Omental fat pad (tissue), 4 donors: ENCODE measurements at places on chromosomes 11 and 22.

DNA sequence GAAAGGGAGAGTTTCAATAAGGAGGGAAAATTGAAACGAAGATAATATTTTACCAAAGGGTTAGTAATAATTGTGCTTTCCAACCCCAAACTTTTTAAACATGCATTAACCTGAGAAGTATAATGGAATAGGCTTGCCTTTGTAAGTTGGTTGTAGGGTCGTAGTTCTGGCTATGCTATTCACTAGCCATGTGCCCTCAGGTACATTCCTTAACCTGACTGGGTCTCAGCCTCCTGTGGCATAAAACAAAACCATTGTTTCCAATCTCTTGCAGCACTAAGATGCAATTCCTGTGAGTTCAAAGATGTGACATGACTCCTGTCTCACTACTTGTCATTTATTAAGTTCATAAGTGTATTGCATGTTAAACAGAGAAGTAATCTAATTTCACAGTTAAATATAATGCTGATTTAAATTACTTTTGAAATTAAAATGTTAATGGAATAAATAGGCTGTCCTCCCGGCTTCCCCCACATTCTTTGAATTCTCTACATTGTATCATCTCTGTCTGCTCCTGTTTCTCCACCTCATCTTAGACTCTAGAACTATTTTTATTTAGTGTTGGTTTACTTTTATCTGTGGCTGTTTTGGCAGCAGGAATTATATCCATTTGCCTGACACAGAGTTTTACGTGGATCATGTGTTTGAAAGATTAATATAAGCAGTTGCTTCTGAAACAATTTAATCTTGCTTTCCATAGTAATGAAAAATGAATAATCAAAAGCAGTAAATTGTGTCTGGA is 216.3 kb downstream of the FAT3 start:
- no peak for DNase-seq

- DNase-seq: no peak
These were observed 115.7 kb upstream of the C11orf87 start for GRCh38 chr11:109306322-109306721.

DNA sequence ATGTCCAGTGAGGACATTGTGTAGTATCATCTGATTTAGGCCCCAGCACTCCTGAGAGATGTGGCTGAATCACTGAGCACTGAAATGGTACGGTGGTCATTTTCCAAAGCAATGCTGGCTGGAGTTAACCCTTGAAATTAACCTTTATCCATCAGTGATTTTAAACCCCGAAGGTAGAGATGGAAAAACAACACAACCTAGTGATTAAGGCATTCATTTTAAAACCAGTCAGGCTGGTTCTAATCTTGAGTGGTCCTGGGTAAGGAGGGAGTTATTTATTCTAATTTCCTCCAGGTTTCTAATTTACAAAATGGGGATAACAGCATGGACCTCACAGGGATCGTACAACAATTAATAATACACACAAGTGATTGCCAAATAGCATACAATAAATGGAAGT is 6.6 kb upstream of the CSNK2A3 start:
- DNase-seq: no peak

DNA sequence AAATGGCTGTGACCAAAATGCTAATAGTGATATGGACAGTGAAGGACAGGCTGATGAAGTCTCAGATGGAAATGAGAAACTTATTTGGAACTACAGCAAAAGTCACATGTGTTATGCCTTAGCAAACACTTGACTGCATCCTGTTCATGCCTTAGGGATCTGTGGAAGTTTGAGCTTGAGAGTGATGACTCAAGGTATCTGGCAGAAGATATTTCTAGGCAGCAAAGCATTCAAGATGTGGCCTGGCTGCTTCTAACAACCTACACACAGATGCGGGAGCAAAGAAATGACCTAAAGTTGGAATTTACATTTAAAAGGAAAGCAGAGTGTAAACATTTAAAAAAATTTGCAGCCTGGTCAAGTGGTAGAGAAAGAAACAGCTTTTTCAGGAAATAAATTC is 28.1 kb upstream of the CD81 start:
- no peak for DNase-seq

DNA sequence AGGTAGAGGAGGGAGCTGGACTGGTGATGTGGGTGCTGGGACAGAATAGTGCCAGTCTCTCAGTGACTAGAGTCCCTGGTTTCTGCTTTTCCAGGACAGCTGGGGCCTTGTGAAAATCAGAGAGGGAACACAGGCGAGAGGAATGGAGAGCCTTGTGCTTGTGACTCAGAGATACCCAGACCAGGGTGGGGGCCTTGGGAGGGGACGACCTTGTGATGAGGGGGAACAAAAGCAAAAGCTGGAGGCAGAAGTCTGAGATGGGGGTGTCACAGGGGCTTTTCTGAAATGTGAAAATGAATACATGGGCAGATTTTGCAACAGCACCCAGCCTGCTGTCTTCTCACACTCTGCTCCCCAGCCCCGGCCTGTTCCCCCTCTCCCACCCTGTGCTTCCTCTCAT is 3.4 kb upstream of the NR1H3 start:
- DNase-seq: no peak

DNA sequence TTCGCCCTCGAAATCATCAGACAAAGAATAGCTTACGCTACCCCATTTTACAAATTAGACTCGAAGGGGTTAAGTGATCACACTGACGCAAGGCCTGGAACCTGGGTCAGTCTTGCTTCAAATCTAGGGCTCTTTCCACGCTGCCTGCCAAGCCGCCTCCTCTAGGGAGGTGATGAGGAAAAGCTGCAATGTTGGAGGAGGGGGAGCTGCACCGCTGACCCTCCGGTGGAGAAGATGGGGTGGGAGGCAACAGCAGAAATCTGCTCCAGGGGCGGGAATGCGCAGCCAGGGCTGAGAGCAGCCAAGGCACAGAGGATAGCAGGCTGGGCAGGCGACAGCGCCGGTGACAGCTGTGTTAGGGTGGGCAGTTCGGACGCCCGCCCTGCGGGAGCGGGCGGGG is 595 bp downstream of the SYVN1 start:
- DNase-seq: no peak

GRCh38 chr11:133967599-133968238 is 11.0 kb upstream of the IGSF9B start:
- no peak for DNase-seq

DNA sequence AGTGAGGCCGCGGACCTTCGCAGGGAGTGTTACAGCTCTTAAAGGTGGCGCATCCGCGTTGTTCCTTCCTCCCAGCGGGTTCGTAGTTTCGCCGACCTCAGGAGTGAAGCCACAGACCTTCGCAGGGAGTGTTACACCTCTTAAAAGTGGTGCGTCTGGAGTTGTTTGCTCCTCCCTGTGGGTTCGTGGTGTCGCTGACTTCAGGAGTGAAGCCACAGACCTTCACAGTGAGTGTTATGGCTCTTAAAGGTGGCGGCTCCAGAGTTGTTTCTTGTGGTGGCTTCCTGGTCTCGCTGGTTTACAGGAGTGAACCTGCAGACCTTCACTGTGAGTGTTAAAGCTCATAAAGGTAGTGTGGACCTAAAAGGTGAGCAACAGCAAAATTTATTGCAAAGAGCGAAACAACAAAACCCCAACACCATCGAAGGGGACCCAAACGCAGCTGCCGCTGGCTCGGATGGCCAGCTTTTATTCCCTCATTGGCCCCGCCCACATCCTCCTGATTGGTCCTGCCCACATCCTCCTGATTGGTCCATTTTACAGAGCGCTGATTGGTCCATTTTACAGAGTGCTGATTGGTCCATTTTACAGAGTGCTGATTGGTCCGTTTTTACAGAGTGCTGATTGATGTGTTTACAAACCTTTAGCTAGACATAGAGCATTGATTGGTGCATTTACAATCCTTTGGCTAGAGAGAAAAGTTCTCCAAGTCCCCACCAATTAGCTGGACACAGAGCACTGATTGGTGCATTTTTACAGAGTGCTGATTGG is 1.2 kb upstream of the TMEM45B start:
- DNase-seq: no peak

DNA sequence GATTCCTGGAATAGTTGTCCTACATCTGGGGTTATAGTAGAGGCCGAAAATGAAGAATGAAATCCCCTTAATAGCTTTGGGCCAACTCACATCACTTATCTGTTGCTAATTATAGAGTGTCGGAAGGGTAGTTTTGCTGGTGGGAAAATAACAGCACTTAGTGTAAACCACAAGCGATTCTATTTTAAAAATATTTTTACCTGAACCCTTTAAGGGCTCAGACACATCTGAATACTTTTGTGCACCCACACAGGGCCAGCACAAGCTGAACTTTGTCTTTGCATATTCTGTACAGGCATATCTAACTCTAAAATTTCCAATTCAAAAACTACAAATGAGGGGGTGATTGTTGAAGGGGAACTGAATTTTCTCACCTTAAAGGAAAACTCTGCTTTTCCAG is 27.6 kb downstream of the SLC6A5 start:
- no peak for DNase-seq

- no peak for DNase-seq
These were observed 99.2 kb upstream of the FGF3 start for GRCh38 chr11:69918231-69918937.

DNA sequence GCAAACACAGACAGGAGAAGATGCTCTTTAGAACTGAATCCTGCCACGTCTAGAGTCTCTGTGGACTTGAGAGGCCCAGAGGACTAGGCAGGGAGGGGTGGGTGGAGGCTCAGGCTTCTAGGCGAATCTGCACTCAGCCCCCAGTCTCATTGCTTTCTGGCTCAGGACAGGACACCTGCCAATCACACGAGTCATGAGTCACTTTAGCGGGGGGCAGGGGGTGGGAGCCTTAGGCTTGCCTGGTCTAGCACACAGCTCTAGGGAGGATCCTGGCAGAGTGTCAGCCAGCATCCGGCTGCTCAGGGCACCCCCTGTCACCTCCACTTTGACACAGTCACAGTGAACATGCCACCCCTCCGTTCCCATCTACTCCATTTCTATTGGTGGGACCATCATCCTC is 167.7 kb downstream of the CEP164 start:
- DNase-seq: no peak

GRCh38 chr11:7506243-7506642 is 7.6 kb upstream of the PPFIBP2 start:
- DNase-seq: no peak

DNA sequence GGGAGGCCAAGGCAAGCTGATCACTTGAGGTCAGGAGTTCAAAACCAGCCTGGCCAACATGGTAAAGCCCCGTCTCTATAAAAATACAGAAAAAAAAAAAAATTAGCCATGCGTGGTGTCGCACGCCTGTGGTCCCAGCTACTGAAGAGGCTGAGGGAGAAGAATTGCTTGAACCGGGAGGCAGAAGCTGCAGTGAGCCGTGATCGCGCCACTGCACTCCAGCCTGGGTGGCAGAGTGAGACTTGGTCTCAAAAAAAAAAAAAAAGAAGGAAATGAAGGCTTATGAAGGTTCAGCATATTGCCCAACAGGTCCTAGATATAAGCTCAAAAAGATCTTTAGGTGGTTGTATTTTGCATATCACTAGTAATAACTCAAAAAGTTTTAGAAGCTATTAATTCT is 10.2 kb downstream of the ATL3 start:
- no peak for DNase-seq

DNA sequence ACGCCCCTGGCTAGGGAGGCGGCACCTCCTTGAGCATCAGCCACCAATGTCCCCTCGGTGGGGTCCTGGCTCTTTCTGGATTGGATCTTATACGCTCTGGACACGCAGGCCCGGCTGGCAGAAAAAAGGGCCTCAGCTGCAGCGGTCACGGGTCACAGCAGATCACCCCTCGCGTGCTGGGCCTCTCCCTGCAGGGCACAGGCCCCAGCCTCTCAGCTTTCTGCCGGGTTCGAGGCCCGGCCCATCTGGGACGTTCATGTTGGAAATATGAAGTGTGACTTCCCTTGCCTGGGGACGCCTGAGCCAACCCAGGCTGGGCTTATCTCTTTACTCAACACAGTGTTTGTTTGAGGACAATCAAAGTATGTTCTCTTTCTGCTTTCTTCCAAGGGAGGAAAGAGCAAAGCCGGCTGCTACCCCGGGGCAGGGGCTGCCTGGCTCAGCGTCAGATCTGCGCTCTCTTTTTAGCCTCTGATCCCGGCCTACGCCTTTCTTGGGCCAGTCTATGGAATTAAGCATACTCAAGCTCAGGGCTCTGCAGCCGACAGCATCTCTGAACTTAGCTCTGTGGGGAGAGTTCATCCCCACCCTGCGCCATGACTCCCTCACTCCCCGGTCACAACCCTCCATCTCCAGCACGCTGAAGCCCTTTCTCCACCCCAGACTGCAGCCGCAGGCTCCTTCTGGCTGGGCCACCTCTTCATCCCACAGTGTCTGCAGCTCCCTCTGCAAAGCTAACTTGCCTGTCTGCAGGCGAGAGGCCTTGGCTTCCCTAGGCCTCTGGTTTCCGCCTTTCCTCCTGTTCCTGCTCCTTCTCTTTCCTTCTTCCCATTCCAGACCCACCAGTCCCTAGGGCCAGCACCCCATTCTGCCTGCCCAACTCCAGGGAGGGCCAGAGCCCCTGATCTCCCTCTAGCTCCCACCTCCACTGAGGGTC is 38.8 kb downstream of the ADAMTS15 start:
- no peak for DNase-seq

DNA sequence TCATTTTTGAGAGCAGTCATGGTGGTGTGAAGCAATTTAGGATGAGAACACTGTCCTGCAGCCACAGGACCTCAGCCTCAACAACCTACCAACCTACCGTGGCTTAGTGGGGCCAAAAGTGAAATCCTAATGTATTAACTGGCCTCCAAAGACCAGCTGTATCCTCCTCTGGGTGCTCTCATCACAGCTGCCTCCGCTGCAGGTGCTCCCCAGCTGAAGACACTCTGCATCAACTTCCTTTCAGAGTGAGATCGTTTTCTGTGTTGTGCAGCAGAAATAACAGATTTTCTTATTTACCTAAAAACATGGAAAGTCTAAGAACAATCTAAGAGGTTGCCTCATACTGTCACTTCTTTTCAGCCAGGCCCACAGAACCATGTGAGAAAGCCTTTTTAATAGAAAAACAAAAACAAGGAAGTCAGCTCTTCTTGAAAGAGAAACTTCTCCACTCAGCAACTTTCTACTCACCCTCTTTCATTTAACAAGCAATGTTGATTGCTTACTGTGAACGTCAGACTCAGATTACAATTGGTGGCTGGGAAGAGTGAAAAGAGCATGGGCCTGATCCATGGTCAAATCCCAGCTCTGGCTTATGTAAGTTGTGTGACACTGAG is 136.1 kb downstream of the TENM4 start:
- no peak for DNase-seq

DNA sequence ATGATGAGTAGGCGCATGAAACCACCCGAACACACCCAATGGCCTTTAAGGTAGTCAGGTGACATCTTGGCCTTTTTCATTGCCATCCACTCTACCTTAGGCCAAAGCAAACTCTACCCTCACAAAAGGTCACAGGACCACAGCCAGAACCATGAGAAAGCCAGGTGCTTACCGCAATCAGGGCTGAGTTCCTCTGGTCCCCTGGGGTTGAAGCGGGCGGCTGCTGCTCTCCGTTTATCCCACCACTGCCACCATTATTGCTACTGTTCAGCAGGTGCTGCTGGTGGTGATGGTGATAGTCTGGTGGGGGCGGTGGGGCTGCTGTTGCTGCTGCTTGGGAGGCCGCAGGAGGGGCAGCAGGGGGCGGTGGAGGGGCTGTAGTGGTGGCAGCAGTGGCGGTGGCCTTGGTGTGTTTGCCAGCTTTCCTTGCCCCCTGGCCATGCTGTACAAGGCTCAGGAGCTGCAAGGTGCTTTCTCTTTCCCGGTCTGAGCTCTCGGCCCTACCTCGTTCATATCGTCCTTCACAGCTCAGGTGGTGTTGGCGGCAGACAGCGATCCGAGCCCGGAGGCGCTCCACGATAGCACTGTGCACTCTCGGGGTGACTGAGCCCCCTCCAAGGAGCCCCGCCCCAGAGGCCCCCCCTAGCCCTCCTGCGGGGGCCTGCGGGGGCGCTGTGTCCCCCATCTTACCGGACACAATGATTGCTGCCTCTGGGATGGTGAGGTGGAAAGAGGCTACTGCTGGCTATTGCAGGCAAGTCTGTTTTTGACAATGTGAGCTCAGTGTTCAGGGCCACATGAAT is 1.6 kb downstream of the MAML2 start:
- no peak for DNase-seq

GRCh38 chr11:130771708-130772107 is 144.6 kb downstream of the SNX19 start:
- DNase-seq: no peak
